Right hindlimb (tissue), 1 donor: ENCODE measurements at places on chromosomes 13 and 19.

- no peak for DNase-seq
Observed at GRCh38 chr19:45591004-45591637, 6.5 kb upstream of the OPA3 start.

DNA sequence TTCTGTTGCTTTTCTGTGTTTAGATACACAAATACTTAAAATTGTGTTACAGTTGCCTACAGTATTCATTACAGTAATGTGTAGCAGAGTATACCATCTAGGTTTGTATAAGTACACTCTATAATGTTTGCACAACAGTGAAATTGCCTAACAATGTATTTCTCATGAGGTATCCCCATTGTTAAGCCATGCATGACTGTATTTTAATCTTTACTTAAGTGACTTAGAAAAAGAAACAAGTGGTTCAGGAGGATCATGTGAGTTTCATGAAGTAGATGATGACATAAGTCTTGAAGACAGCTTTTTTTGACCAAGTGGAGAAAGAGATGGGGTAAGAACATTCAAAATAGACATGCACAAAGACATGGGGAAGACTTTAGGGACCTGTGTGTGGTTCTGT lies 8.4 kb upstream of the KCTD4 start:
- DNase-seq, result no peak

GRCh38 chr19:43752287-43752875 lies 2.4 kb downstream of the SMG9 start:
- DNase-seq, result no peak

DNA sequence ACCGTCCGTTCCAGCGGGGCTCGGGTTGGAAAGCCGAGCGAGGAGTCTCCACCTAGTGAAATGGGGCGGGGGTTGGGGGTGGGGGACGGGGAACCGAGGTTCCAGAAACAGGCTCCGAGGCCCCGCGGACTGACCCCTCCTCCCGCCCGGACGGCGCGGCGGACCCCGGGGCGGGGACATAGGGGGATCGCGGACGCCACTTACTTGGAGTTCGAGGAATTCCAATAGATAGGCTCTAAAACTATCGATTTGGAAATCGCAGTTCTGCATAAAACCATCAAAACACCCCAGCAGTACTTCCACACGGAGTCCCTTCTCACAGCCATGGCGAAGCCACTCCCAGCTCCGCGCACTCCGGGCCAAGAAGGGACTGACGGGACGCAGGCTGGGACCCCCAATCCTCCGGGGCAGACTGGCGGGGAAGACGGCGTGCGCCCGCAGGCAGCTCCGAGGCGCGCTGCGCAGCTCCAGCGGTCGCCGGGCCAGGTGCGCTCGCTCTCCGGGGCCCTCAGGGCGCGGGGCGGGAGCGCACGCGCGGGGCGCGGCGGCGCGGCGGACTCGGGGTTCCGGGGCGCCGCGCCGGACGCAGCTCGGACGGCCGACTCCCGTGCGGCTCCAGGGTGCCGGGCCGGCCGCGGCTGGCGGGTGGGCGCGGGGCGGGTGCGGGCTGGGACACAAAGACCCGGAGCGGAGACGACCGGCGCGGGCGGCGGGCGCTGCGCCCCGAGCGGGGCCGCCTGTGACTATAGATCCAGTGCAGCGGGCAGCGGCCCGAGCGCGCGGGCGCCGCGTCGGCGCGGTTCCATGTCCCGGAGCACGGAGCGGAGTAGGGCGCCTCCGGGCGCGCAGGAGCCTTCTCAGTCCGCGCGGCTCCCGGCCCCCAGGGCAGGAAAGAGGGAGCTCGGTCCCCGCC lies 567 bp downstream of the EFNB2 start:
- DNase-seq, result peak; percentile 59

DNA sequence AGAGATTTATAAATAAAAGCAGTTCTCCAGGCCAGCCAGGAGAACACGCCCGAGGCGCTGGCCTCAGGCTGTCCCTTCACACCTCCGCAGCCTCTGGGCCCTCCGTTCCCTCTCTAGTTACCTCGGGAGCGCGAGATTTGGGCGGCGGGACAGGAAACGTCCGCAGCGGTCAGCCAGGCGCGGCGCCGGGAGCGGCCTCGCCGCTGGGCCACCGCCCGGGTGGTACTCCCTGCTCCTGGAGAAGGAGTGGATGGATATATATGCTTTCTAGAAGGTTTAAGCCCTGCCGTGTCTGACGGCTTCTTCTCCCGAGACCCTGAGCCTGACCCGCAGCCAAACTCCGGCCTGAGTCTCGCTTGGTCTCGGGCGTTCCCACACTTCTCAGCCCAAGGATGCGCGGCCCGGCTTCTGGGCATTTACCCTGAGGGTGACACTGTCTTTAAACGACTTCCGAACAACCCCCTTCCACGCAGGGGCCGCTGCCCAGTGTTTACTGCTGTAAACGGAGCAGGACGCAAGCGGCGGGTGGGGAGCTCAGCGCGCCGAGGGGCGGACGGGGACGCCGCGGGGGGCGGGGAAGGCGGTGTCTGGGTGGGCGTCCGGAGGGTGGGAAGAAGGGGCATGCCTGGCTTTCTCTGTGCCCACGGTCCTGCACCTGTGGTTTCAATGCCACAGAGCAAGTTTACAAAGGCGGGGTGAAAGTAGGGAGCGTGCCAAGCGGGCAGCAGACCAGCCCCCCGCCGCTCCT lies 2.0 kb upstream of the ZIC2 start:
- DNase-seq, result peak; percentile 37

- DNase-seq, result no peak
Observed at GRCh38 chr13:81986308-81986707, 1645.4 kb upstream of the SPRY2 start.

DNA sequence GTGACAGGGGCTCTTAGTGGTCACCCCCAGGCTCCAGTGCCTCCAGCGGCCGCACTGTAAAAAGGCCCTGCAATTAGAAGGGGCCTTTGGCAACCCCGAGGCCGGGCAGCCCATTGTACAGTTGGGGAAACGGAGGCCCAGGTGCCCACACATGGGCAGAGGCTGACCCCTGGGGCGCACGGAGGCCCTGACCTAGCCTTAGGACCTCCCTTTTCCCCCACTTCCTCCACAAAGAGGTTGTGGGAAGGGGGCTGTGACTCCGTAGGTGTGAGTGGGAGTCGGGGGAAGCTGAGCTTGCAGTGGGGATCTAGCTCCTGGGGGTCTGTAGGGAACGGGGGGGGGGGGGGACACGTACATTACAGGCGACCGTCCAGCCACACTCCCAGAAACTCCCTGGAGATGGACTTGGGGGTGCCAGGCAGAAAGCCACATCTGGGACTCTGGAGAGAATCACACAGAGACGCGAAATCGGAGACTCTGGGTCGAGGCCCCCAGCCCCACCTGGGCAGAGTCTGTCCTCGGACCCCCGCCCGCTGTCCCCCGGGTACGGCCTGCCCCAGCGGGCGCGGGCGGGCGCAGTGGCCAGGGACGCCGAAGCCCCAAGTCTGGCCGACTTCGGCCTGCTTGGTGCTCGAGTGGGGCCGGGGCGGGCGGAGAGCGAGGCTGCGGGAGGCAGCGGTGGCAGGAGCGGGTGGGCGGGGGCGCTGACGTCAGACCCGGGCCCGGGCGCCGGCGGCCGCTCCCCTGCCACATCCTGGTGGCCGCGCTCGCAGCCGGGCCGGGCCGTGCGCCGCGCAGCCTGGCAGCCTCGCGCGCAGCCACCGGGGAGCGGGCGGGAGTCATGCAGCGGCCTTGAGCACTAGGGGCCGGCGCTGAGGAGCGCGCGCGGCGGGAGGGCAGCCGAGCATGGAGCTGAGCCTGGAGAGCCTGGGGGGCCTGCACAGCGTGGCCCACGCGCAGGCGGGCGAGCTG lies at the start of gene ONECUT3:
TSS of gene ONECUT3 (plus strand) at position 750 of the 972 bp plus-strand sequence. CDS start at position 907, 157 bp downstream.
- DNase-seq, result no peak

DNA sequence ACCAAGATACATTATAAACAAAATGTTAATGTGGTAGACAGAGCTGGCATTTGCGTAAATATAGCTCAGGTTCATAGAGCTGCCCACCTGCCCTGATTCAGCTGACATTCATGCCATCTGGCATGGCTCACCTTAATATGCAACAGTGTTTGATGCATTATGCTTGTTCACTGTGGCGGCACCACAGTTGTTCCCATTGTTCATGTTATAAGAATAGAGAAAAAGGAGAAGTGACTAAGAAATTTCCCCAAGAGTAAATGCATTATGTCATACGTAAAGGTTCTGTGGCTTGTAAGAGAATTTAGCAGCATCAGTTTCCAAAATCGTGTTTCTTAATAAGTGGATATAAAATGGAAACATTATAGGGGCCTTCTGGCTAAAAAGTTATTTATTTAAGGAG lies 4.5 kb downstream of the CCNA1 start:
- DNase-seq, result no peak

GRCh38 chr19:3154957-3155736 lies 19.3 kb downstream of the GNA15 start:
- peak; percentile 35 for DNase-seq

DNA sequence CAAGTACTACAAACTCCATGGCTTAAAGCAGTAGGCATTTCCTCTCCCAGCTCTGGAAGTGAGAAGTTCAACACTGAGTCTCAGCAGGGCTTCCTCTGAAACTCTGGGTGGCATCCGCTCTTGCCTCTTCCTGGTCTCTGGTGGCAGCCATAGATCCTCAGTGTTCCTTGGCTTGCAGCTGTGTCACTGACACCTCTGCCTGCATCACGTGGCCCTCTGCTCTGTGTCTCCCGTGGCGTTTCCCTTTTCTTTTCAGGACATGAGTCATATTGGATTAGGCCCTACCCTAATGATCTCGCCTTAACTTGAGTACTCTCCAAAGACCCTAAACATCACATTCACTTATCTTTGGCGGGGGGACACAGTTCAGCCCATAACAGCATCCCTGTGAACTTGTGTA lies 466.7 kb downstream of the MYO16 start:
- DNase-seq, result no peak

DNA sequence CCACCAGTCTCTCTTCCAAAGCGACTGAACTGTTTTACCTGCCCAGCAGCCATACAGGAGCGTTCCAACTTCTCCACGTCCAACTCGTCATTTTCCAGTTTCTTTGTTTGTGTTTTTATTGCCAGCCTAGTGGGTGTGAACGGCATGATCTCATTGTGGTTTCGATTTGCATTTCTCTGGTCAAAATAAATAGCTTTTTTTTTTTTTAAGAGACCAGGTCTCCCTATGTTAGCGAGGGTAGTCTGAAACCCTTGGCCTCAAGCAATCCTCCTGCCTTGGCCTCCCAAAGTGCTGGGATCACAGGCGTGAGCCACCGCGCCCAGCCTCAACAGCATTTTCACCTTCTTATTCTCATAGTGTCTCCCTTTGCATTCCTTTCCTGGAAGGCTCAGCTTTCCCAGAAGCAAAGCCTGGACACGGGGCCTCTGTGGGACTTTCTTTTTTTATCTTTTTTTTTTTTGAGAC lies 4.2 kb upstream of the JSRP1 start:
- DNase-seq, result no peak

- no peak for DNase-seq
Observed at GRCh38 chr19:34366738-34367623, 2.0 kb downstream of the GPI start.

- peak; percentile 89 for DNase-seq
Observed at GRCh38 chr13:109700176-109700575, 86.2 kb downstream of the IRS2 start.

- no peak for DNase-seq
Observed at GRCh38 chr19:36041831-36042230, 9.2 kb upstream of the CLIP3 start.

DNA sequence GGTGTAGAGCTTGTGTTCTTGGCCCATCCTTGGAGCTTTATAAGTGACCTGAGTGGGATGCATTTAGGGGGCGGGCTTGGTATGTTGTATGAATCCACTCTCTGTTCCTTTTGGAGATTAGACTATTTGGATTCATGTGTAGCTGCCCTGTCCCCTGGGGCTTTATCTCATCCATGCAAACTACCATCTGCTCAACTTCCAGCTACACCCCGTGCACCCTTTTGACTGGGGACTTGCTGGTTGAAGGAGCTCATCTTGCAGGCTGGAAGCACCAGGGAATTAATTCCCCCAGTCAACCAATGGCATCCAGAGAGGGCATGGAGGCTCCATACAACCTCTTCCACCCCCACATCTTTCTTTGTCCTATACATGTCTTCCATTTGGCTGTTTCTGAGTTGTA lies 6.1 kb downstream of the CLEC4M start:
- no peak for DNase-seq

- DNase-seq, result peak; percentile 86
Observed at GRCh38 chr13:110869805-110870706, 44.8 kb downstream of the ANKRD10 start.

DNA sequence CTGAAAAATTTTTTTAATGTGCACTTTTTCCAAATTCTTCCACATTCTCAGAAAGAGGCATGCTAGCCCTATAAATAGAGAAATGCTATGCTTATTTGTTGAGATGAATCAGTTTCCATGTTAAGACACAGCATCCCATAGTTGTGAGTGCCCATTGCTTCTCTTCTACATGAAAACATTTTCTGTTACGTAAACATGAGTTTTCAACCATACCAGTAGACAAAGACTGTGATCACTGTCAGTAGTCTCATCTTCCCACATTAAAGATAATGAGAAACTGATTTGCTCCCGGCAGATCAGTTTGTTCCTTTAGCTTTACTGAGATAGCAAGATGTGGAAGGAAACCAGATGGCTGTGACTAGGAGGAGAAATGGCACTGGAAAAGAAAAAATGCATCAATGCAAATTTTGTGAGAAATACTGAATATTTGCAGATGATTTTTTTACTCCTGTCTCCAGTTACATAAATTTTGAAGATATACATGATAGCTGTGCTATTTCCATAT lies 45.8 kb upstream of the UFM1 start:
- no peak for DNase-seq

GRCh38 chr19:3343619-3344502 lies 22.5 kb upstream of the NFIC start:
- DNase-seq, result peak; percentile 45

GRCh38 chr19:29837448-29837981 lies 25.7 kb downstream of the CCNE1 start:
- DNase-seq, result no peak

DNA sequence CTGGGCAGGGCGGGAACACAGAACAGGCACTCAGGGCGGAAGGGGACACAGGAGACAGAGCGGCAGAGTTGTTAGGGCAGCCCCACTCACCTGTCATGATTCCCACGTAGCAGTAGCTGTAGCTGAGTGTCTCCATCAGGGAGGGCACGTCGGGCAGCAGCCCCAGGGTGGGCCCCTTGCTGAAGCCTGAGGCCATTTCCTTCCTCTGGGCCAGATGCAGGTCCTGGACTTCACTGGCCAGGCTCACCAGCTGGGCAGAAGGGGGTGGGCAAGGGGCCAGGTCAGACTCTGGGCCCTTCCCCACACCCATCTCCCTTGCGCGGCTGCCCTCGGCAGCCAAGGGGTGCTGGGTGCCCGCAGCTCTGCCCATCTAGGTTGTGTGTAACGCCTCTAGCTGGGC lies 5.9 kb downstream of the MBOAT7 start:
- no peak for DNase-seq

DNA sequence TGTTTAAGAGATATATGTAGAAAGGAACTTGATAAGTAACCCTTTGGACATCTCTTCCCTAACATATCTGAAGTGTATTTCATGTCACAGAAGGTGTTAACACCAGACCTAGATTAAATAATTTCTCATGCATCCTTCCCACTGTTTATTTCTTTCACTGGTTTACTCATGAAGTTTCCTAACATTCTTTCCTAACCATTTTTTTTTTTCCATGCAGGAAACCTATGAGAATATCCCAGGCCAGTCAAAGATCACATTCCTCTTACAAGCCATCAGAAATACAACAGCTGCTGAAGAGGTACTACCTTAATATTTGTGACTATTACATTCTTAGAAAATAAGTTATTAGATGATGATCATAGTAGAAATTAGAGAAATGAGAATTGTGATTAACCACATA lies 28.8 kb downstream of the IPO5 start:
- DNase-seq, result no peak
